Kidney glomerular epithelial cell (primary cell): ENCODE measurements at places on chromosomes 3 and 15.

DNA sequence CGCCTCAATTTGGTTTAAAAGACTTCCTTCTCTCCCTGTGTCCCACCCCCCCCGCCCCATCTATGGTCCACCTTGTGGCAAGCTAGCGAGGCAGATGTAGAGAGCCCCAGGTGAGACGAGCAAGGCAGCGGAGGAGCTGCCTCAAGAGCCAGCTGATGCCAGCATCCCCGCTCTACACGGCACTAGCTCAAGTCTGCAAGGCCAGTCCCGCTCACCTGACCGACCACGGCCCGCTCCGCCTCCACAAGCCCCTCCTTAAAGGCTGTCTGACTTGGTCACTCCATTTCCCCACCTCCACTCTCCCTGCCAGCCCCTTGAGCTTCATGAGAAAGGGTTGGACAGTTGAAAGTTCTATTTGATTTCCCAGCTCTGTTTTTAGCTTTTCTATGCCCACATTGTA lies 56.2 kb upstream of the IGF1R start:
- DNase-seq = no peak

DNA sequence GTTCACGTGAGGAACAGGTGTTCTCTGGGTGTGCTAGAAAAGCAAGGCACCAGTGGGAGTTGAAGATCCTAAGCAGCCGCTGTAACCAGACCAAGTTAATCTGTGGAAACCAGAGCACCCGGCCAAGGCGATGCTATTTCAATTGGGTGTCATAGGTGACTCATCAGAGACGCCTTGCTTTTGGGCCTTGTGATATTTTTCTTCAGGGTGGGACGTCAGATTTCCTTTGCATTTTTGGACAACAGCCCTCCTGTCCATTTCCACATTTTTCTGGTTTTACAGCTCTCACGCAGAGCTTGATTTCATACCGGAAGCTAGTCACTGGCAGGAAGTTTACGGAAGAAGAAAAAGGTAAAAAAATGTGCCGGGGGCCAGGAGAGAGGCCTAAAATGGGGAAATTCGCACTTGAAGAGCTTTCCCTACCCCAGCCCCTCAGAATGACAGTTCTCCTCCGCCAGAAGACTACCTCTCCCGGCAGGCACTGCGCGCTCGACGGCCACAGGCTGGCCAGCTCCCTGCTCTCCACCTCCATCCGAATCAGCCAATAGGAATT lies 471 bp upstream of the KBTBD8 start:
- no peak for DNase-seq

DNA sequence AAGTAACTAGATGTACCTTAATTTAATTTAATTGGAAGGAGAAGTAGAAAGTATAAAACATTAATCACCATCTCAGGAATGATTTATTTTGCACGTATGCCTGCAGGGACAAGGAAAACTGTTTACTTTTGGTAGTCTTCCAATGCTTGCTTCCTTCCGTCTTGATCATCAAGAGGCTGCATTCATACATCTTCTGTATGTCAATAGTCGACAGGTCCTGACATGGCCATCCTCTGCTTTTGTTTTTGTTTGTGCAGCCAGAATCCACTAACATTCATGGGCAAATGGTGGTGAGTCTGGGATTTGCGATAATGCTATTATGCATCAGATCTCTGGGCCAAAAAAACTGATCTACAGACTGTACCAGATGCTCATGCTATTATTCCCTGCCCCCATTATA lies 56.6 kb upstream of the ZPLD1 start:
- no peak for DNase-seq

DNA sequence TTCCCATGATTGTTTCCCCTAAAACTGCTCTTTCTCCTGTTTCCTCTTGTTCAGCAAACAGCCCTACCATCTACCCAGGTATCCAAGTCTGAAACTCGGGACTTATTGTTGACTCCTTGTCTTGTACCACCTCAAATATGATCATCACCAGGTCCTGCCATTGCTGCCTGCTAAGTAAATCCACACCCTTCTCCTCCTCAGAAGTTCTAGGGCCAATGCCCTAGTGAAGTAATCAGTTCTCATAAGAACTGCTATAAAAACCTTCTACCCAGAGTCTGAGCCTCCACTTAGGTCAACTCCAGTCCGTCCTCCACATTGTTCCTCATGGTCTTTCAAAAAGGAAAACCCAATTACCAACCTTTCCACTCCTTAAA lies 77.0 kb upstream of the IL12A start:
- no peak for DNase-seq

DNA sequence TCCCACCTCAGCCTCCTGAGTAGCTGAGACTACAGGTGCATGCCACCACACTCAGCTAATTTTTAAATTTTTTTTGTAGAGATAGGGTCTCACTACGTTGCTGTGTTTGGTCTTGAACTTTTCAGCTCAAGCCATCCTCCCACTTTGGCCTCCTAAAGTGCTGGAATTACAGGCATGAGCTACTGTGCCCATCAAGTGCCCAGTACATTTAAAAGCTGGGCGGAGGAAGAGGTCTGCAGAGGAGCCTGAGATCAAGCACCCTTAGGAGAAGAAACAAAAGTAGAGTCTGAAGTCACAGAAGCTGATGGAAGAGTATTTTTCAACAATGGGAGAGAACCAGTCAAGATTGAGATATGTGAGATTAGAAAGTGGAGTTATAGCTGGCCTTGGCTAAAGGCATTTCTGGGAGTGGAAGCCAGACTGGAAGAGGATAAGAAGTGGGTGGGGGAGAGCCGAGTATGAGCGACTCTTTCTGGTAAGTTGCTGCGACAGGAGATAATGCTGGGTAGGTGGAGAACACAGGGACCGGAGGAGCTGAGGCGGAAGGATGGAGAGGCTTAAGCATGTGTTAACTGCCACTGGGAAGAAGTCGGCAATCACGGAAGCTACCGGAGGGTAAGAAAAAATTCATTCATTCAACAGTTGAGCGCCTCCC lies 782 bp upstream of the IREB2 start:
- peak; percentile 36 for DNase-seq

- DNase-seq = no peak
These were observed 25.3 kb downstream of the LPP start for GRCh38 chr3:188179006-188179966.

- no peak for DNase-seq
These were observed 155.8 kb downstream of the TLE3 start for GRCh38 chr15:69941706-69942495.

DNA sequence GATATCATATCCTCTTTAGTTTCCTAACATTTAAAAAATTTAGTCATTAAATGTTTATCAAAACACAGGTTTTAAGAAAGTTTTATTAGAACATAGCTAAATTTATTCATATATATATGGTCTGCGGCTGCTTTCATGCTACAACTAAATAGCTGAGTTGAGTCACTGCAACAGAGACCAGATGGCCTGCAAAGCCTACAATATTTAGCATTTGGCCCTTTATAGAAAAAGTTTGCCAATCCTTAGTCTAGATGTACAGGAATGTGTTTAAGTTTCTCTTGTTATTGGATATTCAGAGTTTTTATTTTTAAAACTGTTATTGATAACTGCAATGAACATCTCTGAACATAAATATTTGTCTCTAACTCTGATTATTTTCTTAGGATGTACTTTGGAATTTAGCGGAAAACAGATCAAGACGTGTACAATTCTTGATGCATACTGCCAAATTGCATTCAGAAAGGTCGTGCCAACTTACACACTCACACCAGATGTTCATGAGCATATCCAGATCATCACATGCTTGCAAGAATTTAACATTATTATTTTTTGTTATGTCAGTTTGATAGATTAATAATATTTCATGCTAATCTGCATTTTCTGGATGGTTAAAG lies 157.9 kb downstream of the STAC start:
- no peak for DNase-seq

- DNase-seq = no peak
These were observed 51.8 kb upstream of the SSR3 start for GRCh38 chr3:156606729-156607128.

DNA sequence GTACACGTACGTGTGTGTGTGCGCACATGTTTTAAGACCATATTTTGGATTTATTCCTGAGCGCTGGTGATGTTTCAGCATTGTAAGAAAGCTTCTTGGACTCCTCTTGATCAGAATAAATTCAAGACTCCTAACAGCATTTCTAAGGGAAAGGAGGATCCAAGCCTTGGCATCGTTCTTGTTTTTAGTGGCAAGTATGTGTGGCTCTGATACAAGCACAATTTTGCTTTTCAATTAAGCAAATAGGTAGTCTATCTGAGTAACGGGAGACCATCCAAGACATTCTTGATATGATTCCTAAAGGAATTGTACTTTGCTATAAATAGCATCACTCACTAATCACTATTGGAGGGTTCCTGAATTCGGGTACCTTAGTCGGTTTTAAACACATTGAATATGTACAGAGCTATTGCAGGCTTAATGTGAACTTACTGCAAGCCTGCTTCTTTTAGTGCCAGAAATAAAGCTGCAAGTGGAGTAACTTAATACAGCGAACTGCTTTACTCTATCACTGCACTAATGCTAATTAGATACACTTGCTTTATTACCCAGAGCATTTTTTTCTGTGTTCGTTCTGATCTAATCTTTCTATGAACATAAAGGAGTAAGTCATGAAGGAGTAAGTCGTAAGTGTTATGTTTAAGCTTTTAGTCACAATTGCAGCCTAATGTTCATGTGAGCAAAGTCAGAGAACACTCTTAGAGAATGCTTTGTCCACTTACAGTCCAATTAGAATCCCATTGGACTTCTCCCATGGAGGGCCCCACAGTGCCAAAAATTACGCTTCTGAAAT lies 186.3 kb downstream of the MCTP2 start:
- DNase-seq = no peak

GRCh38 chr15:96500508-96500907 lies 170.0 kb downstream of the NR2F2 start:
- DNase-seq = no peak

DNA sequence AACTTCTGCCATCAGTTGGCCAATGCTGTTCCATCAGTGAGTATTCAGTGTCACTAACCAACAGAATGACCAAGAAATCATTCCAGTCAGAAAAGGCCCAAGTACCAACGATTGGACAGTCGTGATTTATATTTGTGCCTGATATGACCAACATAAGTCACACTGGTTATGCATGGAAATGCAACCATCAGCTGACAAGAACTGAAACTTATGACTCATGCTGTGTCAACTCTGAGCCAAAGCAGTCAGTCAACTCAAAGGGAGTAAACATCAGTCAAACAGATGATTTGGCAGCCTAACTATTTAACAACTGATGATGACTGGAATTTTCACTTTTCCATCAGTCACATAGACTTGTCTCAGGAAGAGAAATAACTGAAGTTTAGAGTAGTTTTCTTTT lies 142.4 kb downstream of the ANXA2 start:
- peak; percentile 65 for DNase-seq

DNA sequence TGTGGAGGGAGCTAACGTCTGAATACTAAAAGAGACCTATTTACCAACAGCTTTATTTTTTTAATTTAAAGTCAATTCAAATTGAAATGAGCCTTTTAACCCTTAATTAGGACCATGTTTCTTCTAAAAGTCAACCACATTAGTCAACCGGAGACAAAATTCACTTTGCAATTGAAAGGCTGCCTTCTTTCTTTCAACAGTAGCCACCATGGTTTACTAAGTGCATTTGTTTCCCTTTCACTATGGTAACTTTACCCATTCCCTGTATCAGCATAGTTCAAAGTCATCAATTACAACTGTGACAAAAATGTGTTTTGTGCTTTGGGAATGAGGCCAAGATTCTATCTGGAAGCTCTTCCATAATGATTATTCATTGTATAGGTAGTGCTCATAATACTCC lies 225.4 kb downstream of the EPHA3 start:
- DNase-seq = no peak

- no peak for DNase-seq
These were observed 110.3 kb downstream of the COL6A6 start for GRCh38 chr3:130627143-130627855.

DNA sequence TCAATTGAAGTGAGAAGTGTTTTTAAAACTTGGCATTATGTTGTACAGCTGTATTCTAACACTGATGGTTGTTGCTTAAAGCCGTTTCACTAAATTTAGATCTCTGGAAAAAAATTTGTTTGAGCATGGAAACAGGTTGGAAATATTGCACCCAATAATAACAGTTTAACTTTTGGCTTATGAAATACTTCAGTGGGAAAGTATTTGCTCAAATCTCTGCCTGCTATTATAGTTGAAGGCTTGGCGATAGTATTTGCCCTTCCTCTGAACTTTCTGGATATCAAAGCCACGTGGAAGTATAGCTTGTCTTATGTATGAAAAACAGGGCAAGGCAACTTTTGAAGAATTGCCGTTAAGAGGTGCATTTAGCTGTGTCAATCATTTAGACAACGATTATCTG lies 270.3 kb upstream of the LRRFIP2 start:
- DNase-seq = no peak

DNA sequence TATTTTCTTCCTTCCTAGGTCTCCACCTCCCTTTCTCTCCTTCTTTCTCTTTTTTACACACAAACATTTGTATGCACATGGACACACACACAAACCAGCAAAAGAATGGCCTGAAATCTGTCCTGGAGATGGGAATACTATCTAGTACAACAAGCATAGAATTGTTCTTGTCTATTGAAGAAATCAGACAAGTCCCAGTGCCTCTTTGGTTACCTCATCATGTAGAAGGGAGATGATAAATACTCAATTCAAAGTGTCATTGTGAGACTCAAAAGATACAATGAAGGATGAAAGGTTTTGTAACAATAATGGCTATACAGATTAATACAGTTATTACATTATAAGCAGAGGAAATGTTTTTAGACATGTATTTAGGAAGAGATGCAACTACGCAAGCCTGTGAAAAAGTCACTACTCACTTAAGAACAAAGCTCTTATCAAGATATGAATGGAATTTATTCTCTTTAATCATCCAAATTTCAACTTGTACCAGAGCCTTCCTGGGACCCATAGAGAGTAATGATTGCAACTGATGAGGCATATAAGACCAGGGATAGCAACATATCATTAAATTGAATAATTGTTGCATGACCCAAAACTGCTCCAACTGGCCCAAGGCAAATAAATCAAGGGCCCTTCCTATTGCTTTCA lies 43.2 kb downstream of the P3H2 start:
- DNase-seq = peak; percentile 51

DNA sequence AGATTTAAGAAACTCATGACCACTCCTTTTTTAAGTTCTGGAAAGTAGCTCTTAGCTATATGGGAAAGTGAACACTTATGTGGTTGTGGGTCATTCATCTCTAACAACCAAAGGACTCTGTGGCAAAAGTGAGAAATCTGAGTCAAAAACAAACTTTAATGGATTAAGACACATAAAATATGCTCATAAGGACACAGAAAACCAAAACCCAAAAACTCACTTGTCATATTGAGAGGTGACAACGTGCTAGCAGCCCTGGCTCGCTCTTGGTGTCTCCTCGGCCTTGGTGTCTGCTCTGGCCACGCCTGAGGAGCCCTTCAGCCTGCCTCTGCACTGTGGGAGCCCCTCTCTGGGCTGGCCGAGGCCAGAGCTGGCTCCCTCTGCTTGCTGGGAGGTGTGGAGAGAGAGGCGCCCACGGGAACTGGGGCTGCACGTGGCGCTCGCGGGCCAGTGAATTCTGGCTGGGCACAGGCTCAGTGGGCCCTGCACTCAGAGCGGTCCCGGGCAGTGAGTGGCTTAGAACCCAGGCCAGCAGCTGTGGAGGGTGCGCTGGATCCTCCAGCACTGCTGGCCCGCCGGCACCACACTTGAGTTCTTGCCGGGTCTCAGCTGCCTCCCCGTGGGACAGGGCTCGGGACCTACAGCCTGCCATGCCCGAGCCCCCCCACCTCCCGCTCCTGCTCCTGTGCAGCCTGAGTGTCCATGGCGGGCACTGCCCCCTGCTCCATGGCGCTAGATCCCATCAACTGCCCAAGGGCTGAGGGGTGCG lies 30.3 kb upstream of the SKIL start:
- no peak for DNase-seq
